SW 1271 (cell line): ENCODE measurements at places on chromosomes 16 and 17.

DNA sequence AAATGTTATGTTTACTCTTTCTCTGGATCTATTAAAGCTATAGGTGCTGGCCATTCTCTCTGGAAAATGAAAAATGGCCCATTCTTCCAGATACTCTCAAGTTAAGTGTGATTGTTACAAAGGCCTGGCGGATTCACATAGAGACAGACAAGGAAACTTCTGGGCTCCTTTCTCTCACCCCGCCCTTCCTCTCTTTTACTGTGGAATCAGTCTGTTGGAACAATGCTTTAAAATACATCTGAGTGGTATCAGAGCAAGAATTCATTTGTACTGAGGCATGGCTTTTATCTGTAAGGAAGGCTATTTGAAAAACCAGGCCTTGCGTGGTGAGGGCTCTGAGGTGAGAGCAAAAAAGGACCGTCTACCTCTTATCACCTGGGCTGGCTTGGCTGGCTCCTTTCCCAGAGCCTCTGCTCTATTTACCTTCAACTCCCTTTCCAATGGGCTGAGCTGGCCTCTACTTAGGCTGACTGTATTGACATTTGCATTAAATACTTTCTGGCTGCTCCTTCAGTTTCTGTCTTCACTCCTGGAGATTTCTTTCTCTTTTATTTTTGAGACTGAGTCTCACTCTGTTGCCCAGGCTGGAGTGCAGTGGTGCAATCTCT lies 274.0 kb downstream of the PHKB start:
- DNase-seq: no peak

- DNase-seq: peak; percentile 21
These were observed 3.3 kb downstream of the RPL13 start for GRCh38 chr16:89563639-89564392.

- DNase-seq: no peak
These were observed 19.8 kb downstream of the CPD start for GRCh38 chr17:30398328-30399041.

DNA sequence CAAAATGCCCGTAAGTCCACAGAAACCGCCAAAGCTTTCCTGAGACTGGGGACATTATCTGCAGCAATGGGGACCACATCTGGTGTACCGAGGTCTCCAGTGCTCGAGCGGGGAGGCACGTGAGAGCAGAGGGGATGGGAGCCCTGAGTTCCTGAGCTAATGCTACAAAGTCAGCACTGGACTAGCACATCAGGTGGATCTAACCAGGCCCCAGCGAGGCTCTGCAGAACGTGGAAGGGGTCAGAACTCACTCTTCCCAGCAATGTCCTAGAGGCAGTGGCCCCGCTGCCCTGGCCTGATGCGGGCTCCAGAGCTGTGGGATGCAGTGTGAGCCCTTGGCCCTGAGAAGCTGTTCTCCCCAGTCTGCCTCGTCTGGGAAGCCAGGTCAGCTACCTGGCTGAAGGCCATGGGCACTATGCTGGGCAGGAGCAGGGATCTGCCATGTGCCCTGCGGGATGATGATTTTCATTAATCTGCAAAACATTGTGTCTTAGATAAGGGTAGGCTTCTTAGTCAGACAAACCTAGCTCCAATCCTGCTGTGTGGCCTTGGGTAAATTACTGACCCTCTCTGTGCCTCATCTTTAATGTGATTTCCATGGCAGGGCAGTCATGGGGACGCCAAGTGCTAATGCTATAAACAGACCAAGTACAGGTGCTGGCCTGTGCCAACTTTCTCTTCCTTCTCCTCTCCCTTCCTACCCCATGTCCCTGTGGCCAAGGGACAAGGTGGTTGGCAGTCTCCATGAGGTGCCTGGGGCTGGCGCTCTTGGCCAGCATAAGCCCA lies 40.1 kb upstream of the SLC38A10 start:
- DNase-seq: no peak

DNA sequence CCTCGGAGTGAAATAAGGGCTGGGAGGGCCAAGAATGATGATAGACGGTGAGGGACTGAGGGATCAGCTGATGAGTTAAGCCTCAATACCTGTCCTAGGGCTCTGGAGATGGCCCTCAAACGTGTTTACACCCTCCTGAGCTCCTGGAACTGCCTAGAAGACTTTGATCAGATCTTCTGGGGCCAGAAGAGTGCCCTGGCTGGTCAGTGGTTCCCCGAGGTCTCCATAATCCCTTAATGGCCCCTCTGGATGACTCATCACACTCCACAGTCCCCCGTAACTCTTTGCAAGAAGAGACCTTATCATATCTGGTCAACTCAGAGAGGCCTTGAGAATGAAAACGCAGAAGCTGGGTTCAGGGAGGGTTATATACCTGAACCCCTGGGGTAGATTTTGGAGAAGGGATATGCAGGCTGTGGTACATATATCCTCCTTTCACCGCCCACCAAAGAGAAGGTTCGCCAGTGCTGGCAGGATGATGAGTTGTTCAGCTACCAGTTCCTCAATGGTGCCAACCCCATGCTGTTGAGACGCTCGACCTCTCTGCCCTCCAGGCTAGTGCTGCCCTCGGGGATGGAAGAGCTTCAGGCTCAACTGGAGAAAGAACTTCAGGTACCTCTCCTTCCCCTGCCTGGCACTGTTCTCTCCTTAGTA lies 3.1 kb downstream of the ALOX12 start:
- DNase-seq: no peak

DNA sequence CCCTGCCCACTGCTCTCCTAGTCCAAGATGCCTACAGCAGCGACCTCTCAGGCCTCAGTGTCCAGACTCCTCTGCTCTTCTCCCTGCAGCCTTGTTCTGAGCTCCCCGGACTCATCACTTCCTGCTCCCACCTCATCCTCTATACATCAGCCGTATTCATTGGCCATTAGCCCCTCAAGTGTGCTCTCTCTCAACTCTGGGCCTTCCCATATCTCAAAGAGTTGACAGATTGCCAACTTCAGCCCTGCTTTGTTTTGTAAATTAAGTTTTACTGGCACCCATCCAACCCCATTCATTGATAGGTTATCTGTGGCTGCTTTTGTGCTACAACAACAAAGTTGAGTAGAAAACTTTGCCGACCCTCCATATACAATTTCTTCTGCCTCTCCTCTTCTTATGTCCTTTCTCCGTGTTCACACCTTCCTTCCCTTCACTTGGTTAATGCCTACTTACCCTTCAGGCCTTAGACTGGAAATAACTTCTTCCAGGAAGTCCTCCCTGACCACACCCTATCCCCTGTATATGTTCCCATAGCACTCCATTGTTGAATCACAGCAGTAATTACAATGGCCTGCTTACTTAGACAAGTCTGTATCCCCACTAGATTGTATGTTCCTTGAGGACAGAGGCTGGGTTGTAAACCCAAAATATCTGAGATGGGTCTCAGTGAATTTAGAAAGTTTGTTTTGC lies 63.4 kb upstream of the TANC2 start:
- no peak for DNase-seq

DNA sequence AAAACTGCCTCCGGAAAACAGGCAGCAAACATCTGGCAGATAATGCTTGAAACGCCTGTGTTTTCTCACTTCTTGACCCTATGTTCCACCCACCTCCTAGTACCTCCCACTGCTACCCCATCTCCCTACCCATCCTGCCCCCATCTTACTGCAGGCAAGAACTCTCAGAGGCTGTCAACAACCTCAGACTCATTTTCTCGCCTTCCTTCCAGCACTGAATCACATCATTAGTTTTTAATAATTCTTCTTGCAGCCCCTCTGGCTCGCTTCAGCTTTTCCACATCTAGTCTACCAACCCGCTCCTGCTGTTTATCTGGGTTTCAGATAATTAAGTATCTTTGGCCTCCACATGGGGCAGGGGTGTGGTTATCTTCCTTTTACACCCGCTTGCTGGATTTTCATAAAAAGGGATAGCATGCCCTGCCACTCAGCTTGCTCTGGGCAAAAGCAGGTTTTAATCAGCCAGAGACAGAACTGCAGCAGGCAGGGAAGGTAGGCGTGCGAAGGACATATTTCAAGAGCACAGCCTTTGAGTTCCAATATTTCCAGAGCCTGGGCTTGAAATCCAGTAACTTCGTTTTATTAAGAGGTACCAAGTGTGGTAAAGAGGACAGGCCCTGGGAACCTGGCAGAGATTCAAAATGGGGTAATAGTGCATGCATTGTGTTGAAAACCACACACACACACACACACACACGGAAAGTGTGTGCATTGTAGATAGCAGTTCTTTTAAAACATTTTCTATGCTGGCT lies 87.5 kb downstream of the BMERB1 start:
- no peak for DNase-seq

DNA sequence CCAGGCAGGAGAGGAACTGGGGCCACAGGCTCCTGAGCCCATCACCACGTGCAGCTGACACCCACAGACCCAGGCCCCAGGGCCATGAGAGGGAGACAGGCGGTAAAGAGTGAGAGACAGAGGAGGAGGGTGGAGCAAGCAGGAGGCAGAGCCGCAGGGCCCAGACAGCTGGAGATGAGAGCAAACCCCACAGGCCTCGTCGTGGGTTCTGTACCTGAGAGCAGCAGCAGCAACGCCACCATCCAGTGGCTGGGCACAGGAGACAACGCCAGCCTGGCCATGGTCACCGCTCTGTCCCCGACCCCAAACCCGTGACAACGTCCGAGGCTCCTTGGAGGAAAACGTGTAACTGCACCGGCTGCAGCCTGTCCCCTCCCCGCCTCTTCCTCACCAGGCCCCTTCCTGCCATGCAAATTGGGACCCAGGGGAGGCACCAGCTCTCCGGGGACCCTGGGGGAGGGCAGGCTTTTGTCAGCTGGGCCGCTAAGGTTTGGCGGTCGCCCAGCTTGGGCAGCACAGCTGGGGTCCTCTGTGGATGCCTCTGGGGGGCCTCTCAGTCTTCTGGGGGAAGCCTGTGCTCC lies at the start of gene CD79B:
TSS of gene CD79B (minus strand) at position 351 of the 581 bp plus-strand sequence. CDS start at position 281, 70 bp downstream.
- no peak for DNase-seq

- DNase-seq: no peak
These were observed 39.6 kb upstream of the DUSP14 start for GRCh38 chr17:37450112-37450511.

DNA sequence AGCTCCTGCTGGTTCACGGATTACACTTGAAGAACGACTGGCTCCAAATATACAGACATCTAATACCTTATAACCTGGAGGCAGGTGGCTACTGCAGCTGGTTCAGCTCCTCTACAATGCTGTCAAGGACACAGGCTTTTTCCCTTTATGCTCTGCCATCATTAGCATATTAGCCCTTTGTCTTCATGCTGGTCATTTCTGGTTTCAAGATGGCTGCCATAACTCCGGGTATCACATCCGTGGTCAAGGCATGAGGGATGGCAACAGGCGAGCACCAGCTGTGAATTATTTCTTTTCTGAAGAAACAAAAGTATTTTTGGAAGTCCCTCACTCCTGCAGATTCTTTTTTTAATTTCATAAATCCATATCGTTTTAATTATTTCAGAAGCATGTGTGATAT lies 124.3 kb upstream of the MED13 start:
- DNase-seq: no peak

GRCh38 chr16:19853742-19854542 lies 30.7 kb downstream of the GPRC5B start:
- DNase-seq: no peak

- no peak for DNase-seq
These were observed 69.8 kb downstream of the DYNLRB2 start for GRCh38 chr16:80610481-80611156.

GRCh38 chr16:67086822-67087221 lies 22.9 kb upstream of the PHAF1 start:
- DNase-seq: no peak

- DNase-seq: no peak
These were observed 21.0 kb downstream of the TSPOAP1 start for GRCh38 chr17:58307468-58308172.

DNA sequence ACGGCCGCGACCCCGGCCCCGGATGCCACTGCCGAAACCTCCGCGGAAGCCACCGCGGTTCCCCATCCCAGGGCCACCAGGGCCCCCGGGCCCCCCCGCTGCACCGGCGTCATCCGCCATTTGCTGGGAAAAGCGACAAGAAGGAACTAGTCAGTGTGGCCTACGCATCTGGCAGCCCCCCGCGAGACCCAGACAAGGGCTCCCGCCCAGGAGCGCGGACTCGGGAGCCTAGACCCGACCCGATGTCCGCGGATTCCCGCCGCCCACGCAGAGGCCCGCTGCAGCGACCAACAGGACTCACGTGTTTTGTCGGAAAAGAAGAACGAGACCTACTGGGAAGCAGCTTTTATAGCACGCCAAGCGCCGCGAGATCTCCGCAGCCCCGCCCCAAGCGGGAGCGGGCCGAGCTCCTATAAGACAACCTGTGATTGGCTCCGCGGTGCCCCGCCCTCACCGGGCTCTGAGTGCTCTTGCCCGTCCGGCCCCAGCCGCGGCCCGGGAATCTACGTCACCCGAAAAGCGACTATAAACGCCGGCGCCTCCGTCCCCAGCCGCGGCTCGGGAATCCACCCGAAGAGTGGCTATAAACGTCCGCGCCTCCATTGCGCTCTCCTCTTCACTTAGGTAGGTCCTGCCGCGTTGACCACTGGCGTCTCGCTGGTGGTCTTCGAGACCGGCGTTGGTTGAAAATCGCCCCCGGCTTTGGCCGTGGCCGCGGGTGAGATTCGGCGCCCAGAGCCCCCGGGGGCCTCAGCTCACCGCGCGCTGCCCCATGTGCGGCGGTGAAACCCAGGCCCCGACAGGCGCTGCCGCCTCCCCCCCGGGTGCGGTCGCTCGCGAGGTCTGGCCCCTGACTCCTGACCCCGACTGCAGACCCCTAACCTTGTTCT lies at the start of gene RPS2:
TSS of gene RPS2 (minus strand) at position 321 of the 890 bp plus-strand sequence. CDS start at position 120, 201 bp downstream.
- peak; percentile 85 for DNase-seq

DNA sequence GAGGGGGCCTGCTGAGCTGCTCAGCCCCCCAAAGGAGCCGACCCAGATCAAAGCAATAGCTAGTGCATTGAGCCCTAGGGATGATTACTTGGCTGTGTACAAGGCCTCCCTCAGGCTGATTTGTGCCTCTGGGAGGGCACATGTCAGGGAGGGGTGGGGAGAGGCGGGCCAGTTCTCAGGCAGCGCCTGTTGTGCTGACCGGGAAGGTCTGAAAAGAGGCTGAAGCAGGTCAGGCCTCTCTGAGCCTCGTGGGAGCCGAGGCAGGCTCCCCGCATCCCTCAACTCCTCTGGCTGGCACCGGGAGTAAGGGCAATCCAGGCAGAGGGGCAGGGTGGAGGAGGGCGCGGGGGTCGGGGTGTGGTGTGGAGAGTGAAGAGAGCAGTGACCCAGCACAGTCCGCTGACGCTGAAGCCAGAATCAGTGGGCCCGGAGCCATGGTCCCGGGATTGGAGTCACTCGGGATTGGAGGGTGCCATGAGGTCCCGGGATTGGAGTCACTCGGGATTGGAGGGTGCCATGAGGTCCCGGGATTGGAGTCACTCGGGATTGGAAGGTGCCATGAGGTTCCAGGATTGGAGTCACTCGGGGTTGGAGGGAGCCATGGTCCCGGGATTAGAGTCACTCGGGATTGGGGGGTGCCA lies 3.0 kb downstream of the DCXR start:
- DNase-seq: no peak
